Melanocyte of skin (primary cell): ENCODE measurements at places on chromosomes 13 and 19. TPM values are rescaled to one million over a fixed set of nuclear protein-coding genes. Genes with fewer than 3 reads are reported as not detected.

ZNF723 gene
- not detected in 2 replicates for total RNA-seq

ODAD3 gene
- not detected in 2 replicates for total RNA-seq

NCAN gene
- not detected in 2 replicates for total RNA-seq

GEMIN7 gene
- total RNA-seq = 25.0 and 29.6 TPM in 2 replicates

SYNE4 gene
- under 0.01 TPM in 2 replicates for total RNA-seq

GPR183 gene
- not detected in 2 replicates for total RNA-seq

FPR1 gene
- total RNA-seq = 0.34 TPM in 1 of 2 replicates, not detected in the other
